ENCODE measurements at places on chromosomes 13 and 19.

DNA sequence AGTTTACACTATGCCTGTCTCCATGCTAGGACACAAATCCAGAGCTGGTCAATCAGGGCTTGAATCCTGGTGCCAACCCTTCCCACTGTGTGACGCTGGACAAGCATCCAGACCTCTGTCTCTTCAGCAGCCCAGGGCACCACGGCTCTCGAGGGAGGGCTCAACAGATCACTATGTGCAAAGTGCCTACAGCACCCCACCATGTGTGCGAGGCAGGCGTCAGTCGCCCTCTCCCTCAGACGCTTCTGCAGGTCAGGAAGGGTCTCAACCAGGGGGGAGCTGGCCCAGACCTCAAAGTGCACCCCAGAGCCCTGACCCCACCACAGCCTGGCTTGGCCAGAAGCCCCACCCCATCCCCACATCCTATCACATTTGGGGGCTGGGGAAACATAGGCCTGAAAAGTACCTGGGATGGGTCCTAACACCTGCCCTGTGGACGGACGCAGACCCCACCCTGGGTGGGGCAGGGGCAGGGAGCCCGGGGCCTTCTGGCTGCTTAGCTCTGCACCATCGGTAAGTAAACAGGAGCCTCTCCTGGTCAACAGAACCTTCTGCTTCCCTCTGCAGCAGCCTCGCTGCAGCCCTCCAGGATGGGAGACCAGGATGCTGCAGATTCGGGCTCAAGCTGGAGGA is 2.9 kb upstream of the C2CD4C start:
- H3K4me3 ChIP-seq, result no peak overlapping the region
- DNase-seq, result no peak
- no peaks in the 10 kb centered on the region for H3K36me3 ChIP-seq
- no peak overlapping the region for H3K27ac ChIP-seq

- no peaks in the 10 kb centered on the region for H3K27me3 ChIP-seq
- no peak for DNase-seq
- H3K4me3 ChIP-seq, result no peak overlapping the region
- no peaks in the 10 kb centered on the region for H3K4me1 ChIP-seq
- H3K27ac ChIP-seq, result no peak overlapping the region
Measured at GRCh38 chr13:30192320-30193093, 114.8 kb downstream of the KATNAL1 start.

GRCh38 chr13:24148414-24149235 is 11.9 kb upstream of the SPATA13 start:
- no peak for DNase-seq
- no peaks in the 10 kb centered on the region for H3K4me1 ChIP-seq
- H3K36me3 ChIP-seq, result no peaks in the 10 kb centered on the region
- H3K4me3 ChIP-seq, result no peak overlapping the region
- no peaks in the 10 kb centered on the region for H3K27me3 ChIP-seq

DNA sequence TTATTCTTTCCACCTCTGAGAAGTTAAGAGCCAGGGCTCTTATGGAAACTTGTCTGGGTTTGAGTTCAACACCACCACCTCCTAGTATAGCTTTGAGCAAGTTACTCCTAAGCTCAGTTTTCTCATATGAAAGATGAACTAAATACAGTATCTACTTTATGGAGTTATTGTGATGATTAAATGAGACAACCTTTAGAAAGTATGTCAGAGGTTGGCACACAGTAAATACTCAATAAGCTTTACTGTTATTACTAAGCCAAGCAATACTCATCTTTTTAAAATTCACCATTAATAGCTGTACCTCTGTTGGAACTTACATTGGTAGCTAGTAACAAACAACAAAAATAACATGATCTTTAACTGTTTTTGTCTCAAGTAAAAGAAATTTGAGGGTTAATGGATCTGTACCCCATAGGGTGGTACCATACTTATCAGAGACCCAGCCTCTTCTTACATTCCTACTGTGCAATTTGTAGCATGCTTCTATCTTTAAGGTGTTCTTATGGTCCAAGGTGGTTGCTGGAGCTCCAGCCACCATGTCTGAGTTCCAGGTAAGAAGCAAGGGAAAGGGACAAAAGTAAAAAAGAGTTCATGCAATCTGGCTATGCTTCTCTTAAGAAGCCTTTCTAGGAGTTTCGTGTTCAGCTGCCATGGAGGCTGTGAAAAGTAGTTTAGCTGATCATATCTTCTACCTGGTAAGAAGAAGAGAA is 24.1 kb upstream of the NDFIP2 start:
- H3K4me1 ChIP-seq, result no peaks in the 10 kb centered on the region
- no peaks in the 10 kb centered on the region for H3K27me3 ChIP-seq
- H3K4me3 ChIP-seq, result no peak overlapping the region

DNA sequence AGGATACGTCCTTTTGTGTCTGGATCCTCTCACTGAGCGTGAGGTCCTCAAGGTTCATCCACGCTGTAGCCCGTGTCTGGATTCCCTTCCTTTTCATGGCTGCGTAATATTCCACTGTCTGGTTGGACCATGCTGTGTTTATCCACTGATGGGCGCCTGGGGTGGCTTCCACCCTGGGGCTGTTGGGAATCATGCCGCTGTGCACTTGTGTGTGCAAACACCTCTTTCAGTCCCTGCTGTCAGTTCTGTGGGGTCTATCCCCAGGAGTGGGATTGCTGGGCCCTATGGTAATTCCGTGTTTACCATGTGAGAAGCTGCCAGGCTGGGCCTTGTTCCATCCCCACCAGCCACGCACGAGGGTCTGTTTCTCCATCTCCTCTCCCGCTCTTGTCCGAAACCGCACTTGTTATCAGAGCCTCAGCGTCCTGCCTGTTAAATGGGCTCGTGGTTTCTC is 98.6 kb downstream of the GADD45B start:
- DNase-seq, result no peak
- H3K4me3 ChIP-seq, result no peak overlapping the region
- no peak overlapping the region for H3K27ac ChIP-seq
- no peaks in the 10 kb centered on the region for H3K27me3 ChIP-seq

DNA sequence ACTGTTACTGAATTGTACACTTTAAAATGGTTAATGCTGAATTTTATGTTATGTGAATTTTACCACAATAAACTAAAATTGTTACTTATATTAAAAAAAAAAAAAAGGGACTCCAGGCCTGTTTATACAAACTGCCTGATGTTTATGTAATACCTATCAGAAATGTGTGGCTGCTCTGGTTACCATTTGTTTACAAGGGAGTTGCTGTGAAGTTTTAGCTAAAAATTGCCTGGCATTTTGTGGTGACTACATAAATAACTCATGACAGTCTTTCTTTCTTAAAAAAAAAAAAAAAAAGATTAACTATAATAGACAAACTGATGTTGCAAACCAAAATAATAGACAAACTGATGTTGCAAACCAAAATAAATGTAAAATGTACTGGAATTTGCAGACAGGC is 71.8 kb downstream of the CDADC1 start:
- H3K27me3 ChIP-seq, result no peaks in the 10 kb centered on the region
- no peak overlapping the region for H3K27ac ChIP-seq
- H3K4me3 ChIP-seq, result no peak overlapping the region

GRCh38 chr19:49626226-49626625 is 13.7 kb downstream of the RRAS start:
- peaks cover 21% of the 10 kb centered on the region for H3K36me3 ChIP-seq
- H3K4me3 ChIP-seq, result no peak overlapping the region
- no peak overlapping the region for H3K27ac ChIP-seq
- DNase-seq, result no peak
- H3K4me1 ChIP-seq, result peaks cover 6% of the 10 kb centered on the region

DNA sequence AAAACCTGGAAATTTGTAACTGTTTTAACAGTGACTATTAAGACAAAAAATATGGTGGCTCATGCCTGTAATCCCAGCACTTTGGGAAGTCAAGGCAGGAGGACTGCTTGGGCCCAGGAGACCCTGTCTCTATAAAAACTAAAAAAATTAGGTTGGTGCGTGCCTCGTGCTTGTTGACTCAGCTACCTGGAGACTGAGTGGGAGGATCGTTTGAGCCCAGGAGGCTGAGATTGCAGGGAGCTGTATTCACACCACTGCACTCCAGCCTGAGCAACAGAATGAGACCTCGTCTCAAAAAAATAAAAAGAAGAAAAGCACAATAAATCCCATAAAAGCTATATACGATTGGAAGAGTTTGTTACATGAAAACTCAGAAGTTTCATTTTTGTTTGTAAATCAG is 23.7 kb downstream of the KLF5 start:
- H3K36me3 ChIP-seq, result no peaks in the 10 kb centered on the region
- DNase-seq, result no peak
- H3K27me3 ChIP-seq, result no peaks in the 10 kb centered on the region
- peak overlapping the region; percentile 52 for H3K27ac ChIP-seq
- H3K4me3 ChIP-seq, result no peak overlapping the region

- H3K4me3 ChIP-seq, result no peak overlapping the region
- no peak overlapping the region for H3K27ac ChIP-seq
- H3K4me1 ChIP-seq, result no peaks in the 10 kb centered on the region
- H3K36me3 ChIP-seq, result no peaks in the 10 kb centered on the region
- H3K27me3 ChIP-seq, result no peaks in the 10 kb centered on the region
- DNase-seq, result no peak
Measured at GRCh38 chr13:76654263-76654662, 231.9 kb downstream of the KCTD12 start.

GRCh38 chr19:4284176-4284958 is 5.3 kb downstream of the SHD start:
- no peak overlapping the region for H3K4me3 ChIP-seq
- no peak overlapping the region for H3K27ac ChIP-seq
- H3K4me1 ChIP-seq, result peaks cover 9% of the 10 kb centered on the region
- DNase-seq, result no peak
- H3K36me3 ChIP-seq, result no peaks in the 10 kb centered on the region
- H3K27me3 ChIP-seq, result peaks cover 3% of the 10 kb centered on the region

- H3K27ac ChIP-seq, result peak overlapping the region; percentile 47
- DNase-seq, result no peak
- no peaks in the 10 kb centered on the region for H3K36me3 ChIP-seq
Measured at GRCh38 chr13:40389081-40389641, 277.3 kb downstream of the FOXO1 start.

- no peak overlapping the region for H3K4me3 ChIP-seq
- H3K27ac ChIP-seq, result peak overlapping the region; percentile 36
- peaks cover 7% of the 10 kb centered on the region for H3K27me3 ChIP-seq
- DNase-seq, result no peak
- H3K4me1 ChIP-seq, result peaks cover 15% of the 10 kb centered on the region
- no peaks in the 10 kb centered on the region for H3K36me3 ChIP-seq
Measured at GRCh38 chr19:10299545-10300458, 9.8 kb downstream of the ZGLP1 start.

All from esophagus squamous epithelium (tissue), 5 donors.